ENCODE measurements at places on chromosomes 7 and 10.

GRCh38 chr10:3060481-3060889 lies 6.9 kb upstream of the PFKP start:
- no peak for DNase-seq

GRCh38 chr7:108813251-108814014 lies 243.8 kb downstream of the DNAJB9 start:
- no peak for DNase-seq

DNA sequence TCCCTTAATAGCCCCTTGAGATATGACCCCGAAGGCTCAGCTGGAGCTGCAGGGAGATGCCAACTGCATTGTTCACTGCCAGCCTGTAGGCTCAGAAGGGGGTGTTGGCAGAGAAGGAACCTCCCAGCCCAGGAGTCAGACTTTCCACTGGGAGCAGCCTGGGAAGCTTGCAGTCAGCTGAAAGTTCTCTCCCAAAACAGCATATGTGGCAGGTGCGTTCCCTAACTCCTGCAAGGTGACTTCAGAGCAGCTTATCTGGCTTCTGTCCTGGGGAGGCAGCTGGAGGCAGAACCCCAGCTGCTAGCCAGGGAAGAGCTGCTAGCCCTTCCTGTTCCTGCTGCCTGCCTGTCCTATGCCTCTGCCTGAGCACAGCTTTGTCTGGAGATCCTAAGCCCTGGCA lies 8.1 kb downstream of the SFTPA2 start:
- DNase-seq: no peak

GRCh38 chr10:133357285-133358161 lies at the start of gene FUOM:
FUOM (minus strand) TSS chr10:133358019; CDS start chr10:133358007, 12 bp downstream.
- DNase-seq: peak; percentile 18

- DNase-seq: no peak
These were observed 18.7 kb downstream of the SEC24C start for GRCh38 chr10:73762915-73763314.
